Stimulated activated CD4-positive, alpha-beta T cell treated with anti-CD3 and anti-CD28 coated beads, Interleukin-15, amount 100 ng/mL, for 1 hour (primary cell): ENCODE measurements at places on chromosomes 13 and 19.

GRCh38 chr13:95284436-95284835 lies 16.8 kb downstream of the ABCC4 start:
- DNase-seq = no peak

DNA sequence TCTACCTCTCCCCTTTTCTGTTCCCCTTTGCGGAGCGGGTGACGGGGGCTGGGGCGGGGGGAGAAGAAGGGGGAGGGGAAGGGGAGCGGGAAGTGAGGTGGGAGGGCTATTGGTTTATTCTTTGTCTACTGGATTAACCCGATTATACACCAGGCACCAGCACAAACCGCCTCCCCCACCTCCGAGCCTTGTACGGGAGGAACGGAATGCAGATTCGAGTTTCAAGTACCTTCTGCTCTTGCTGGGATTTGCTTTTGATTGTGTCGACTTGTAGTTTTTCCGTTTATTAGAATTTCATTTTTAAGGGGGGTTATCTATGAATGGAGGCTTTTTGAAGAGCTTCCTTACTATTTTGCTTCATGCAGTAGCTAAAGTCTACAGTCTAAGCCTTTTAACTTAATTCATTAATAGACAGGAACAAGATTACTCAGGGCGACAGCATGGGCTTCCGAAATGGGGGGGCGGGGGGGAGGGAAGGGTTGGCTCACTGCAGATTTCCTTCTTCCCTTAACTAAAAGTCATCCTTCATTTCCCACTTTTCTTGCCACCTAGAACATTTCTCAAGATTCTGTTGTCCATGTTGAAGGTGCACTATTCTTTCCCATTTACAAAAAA lies 937 bp upstream of the SPRY2 start:
- DNase-seq = no peak

DNA sequence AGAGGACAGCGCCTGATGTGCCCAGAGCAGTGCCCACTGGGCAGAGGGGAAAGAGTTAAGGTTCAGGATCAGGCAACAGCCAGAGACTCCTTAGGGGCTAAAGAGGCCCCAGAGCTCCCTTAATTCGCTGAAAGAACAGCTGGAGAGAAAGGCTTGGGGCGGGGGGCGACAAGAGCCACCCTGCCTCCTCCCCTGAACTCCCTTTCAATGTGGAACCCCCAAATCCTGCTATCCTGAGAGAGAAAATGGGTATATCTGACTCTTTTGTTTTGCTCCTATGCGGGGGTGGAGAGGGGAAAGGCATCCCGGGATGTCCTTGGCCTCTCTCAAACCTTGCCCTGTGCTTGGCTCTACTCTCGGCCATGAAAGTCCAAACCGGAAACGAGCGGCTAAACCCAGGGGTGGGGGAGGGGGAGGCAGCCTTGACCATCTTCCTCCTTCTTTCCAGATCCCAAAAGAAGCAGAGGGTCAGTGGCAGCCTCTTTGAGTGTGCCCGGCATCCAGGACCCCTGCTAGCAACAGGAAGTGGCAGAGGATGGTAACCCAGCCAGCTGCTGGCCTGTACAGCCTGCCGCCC lies 4.7 kb downstream of the PRKACA start:
- DNase-seq = no peak

DNA sequence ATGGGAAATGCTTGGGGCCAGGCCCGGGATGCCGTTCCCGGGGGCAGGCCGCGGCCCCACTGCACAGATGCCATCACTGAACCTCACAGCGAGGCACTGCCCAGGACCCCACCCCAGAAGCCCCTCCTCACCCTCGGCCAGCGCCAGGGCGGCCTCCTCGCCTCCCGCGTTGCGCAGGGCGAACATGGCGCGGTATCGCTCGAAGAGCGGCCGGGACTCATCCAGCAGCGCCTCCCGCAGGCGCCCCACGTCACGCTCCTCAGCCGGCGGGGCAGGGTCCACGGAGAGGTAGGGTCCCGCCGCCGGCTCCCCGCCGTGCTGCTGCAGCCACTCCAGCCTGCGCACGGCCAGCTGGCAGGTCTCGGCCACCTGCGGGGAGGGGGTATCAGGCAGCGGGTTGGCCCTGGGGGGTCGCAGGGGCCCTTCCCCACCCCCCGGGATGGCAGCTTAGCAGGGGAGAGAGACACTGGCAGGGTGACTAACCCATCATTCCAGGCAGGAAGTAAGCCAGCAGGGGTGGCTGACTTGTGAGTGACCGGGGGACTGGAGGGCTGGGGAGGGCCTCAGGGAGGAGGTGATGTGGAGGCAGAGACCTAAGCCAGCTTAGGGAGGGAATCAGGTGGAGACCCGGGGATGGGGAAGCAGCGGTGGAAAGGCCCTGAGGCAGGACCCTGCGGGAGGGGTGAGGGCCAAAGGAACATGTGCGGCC lies 8.2 kb downstream of the DOHH start:
- DNase-seq = no peak

- no peak for DNase-seq
These were observed 28.7 kb upstream of the CD33 start for GRCh38 chr19:51196181-51196580.

DNA sequence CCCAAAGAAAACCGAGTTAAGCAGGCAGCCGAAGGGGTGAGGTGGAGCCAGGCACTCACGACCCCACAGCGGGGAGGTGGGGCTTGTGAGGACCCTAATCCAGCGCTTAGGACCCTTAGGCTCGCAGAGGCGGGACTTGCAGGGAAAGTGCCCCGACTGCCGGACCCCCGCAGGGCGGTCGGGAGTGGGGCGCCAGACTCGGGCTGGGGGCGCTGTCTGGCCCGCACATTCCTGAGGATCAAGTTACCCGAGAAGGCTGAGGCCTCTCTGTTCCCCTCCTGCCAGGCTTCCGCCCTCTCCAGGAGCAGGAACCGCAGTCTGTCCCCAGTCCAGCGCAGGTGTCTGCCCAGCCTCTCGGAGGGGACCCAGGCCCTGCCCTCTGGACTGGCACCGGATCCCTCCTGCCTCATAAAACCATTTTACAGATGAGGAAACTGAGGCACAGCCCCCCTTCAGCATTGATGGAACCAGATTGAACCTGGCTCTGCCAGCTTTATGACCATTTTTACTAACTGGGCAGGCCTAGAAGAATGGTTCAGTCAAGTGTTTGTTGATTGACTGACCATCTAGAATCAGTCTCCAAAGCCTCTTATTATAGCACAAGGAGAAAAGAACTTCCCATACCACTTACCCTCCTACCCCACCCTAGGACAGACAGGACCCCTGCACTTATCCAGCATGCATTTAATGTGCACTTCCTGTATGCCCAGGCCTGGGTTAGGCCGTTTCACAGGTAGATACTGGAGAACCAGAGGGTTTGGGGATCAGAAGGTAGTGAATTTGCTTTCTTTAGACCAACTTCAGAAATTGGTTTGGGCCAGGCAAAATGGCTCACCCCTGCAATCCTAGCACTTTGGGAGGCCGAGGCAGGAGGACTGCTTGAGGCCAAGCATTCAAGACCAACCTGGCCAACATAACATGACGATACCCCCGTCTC lies 6.7 kb upstream of the JUND start:
- no peak for DNase-seq

DNA sequence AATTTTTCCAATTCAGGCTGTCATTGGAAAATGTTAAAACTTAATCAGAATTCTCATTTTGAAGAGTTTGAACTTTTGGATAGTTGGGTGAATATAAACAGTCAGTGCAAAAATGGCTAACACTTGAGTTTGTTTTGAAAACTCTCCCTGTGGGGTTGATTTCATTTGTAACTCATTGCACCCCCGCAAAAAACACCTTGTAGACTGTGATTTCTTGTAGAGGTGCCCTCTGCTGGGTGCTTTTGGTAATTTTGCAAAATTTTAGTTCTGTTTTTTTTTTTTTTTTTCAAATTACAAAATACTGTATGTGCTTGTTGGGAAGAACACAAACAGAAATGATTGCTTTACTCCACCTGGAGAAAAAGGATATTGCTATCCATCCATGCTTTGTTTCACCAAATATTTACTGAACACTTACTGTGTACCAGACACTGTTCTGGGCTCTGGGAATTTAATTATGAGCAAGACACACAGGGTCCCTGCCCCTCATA lies 28.2 kb upstream of the GPI start:
- DNase-seq = no peak

DNA sequence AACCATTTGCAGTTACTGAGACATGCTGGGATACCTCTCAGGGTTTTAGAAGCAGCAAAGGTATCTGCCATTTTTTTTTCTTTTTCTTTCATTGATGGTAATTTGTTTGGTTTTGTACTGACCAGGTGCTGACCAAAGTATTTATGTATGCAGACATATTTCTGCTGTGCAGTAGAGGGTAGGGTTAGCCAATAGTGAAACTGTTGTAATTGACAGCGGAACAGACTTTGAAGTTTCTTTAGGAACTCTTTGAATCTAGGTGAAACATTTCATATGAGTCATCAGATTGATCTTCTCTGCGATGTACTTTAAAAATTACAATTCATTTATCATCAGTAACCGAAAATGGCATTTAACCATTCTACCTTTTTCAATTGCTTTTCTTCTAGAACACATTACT lies 63.0 kb downstream of the ITGBL1 start:
- no peak for DNase-seq

DNA sequence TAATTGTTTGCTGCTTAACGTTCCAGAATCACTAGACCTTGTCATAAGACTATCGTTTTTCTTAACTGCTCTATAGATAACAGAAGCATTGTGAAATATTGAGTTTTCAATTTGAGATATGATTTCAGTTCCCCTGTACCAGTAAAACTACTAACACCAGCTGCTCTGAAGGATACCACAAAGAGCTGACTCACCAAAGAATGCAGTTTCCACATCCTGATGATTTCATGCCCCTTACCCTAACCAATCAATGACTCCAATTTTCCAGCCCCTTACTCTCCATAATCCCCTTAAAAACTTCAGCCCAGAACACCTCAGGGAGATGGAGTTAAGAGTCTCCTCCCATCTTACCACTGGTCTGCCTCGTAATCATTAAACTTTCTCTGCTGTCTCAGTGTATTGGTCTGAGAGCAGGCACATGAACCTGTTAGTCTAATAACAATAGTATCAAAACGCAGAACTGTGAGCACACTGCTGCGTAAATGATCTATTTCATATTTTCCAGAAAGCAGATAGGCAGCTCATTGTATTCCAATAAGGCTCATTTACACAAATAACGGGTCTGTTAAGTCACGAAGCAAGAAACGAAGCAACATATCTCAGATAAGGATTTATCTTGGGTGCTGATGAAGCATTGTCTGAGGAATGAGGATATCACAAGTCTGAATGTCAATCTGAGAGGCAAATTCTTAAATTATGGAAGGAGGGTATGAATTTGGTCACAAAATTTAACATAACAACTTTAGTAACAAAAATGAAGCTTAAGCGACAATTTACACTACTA lies 14.1 kb upstream of the CCNA1 start:
- DNase-seq = no peak

DNA sequence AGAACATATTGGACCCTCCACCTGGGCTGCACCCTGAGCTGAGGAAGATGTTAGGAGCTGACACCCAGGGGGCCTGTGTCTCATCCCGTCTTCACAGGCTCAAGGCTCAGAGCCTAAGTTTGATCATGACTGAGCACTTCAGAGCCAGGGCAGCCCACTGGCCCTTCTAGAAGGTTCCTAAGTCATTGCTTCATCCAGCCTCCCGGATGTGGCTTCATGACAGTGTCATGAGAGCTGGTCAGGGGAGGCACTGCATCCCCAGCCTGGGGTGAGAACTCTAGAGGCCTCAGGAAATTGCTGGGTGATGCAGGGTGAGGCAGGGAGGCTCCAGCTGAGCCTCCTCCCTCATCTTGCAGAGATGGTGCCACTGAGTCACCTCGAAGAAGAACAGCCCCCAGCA lies 24.9 kb upstream of the PIK3R2 start:
- no peak for DNase-seq

DNA sequence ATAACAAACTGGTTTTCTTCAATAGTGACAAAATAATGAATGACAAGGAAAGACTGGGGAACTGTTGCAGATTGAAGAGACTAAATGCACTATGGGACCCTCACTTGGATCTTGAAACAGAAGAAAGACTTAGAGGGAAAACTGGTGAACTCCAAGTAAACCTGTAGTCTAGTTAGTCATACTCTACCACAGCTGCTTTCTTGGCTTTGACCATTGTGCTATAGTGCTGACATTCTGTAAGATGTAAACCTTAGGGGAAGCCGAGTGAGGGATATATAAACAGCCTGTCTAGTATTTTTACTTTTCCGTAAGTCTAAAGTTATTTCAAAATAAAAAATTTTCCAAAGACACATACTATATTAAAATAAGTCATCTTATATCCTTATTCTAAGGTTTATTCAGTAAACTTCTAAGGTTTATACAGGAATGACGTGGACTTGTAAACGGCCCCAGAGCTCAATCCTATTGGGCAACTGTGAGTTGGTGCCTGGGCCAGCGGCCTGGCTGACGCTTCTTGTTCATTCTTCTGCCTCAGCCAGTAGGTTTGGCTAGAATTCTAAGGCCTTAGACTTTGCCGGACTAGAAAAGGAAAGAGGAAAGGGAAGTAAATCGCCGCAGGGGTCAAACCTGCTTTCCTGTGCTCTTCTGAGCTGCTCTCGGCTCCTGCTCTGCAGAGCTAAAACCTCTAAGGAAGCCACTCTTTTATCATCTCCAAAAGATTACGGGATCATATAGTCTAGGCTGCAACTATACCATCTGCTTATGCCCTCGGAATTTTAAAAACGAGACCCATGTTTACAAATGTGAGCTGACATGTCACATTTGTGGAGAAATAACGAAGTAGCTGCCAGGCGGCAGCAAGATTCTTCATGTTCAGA lies 33.6 kb upstream of the UBE2L5 start:
- no peak for DNase-seq

DNA sequence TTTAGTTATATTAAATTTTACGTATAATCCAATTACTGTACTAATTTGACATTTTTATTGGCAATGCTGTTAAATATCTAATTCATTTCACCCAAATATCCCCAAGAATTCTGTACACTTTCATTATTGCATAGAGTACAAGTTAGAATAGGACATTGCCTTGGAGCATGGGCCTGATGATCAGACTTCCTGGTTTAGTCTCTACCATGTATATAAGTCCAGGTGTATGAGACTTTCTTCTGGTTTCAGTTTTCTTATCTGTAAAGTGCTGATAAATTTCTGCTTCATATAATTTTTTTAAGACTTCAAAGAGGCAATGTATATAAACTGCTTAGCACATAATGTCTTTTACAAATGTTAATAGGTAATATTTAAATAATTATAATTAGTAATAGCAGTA lies 179.4 kb downstream of the KLF12 start:
- DNase-seq = no peak

GRCh38 chr19:38543807-38544568 lies 73.8 kb downstream of the MAP4K1 start:
- no peak for DNase-seq

GRCh38 chr13:20077086-20077485 lies 83.8 kb downstream of the GJA3 start:
- no peak for DNase-seq

GRCh38 chr13:111978546-111978945 lies 88.4 kb upstream of the SOX1 start:
- DNase-seq = no peak
